EH (cell line): ENCODE measurements at places on chromosomes 7 and 10.

DNA sequence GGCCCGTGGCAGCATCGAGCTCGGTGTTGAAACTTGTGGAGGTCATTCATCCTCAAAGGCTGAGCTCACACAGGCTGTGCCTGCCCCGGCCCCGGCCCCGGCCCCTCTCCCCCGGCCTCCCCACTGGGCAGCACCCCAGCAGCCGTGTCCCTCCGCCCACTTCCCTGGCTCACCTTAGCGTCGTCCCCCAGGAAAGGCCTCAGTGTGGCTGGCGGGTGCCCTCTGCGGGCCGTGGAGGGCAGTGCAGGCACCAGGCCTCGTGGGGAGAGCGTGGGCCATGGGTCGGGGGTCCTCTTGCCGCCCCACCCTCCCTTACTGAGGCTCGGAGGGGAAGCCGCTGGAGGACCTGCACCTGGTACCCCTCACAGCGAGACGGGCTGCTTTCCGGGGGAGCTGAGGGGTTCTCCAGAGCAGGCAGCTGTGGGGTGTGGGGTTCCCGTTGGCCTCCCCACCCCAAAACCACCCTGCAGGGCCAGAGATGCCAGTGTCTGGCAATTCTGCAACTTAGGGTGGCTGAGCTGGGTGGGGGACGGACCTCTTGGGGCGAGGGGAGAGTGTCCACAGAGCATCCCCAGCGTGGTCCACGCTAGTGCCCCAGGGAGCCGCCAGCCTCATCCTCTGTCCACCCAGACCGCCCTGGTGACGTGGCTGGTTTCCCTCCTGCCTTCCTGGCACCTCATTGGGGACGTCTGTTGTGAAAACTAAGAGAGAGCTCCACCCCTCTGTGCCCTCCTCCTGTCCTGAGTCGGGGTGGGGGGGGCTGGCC lies 44.2 kb upstream of the DPYSL4 start:
- peak; percentile 56 for DNase-seq

- DNase-seq, result no peak
These were observed 753.2 kb downstream of the GRID1 start for GRCh38 chr10:85613391-85613790.

DNA sequence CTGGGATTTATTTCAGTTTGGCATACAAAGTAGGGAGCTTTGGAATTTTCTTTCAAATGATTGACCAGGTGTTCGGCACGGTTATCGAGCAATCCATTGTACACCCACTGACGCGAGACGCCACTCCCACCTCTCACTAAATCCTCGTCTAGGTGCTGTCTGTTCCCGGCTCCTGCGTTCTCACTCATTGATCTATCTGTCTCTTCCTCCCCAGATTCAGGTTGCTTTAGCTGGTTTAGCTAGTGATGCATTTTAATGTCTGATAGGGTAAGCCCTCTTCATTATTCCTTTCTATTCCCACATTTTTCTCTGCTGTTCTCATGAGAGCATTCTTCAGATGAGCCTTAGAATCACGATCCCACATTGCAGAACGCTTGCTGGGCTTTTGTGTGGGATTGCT lies 91.7 kb downstream of the ELFN1 start:
- no peak for DNase-seq

DNA sequence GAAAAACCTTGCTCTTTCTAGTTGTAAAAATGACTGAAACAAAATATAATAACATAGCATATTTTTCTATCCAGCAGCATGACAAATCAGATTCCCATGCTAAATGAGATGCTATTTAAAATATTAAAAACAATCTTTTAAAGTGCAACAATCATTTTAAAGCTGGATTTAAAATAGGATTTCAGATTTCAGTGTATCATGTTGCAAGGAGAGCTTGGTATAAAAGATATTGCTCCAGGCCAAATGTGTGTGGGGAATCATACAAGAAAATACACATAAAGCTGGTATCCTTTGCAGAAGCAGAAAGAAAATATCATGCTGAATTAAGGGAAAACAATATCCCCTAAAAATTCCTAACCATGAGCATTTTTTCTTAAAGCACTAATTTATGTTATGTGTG lies 42.2 kb downstream of the SLC13A1 start:
- DNase-seq, result no peak

DNA sequence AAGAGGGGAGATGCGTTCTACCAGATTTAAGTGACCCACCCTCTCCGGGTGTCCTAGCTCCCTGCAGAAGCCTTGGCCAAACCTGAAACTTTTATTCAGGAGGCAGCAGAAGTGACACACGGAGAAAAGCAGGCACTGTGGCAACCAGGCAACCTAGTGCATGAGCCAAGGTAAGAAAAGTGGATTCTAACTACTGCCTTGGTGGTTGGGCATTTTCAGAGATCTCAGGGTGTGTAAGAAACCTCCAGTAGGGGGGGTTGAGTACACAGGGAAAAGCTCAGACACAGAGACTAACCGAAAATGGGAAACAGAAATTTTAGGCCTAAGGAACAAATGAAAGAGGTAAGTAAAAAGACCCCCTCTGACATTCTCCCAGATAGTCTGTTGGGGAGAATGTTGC lies 645.7 kb downstream of the ANKRD7 start:
- no peak for DNase-seq

DNA sequence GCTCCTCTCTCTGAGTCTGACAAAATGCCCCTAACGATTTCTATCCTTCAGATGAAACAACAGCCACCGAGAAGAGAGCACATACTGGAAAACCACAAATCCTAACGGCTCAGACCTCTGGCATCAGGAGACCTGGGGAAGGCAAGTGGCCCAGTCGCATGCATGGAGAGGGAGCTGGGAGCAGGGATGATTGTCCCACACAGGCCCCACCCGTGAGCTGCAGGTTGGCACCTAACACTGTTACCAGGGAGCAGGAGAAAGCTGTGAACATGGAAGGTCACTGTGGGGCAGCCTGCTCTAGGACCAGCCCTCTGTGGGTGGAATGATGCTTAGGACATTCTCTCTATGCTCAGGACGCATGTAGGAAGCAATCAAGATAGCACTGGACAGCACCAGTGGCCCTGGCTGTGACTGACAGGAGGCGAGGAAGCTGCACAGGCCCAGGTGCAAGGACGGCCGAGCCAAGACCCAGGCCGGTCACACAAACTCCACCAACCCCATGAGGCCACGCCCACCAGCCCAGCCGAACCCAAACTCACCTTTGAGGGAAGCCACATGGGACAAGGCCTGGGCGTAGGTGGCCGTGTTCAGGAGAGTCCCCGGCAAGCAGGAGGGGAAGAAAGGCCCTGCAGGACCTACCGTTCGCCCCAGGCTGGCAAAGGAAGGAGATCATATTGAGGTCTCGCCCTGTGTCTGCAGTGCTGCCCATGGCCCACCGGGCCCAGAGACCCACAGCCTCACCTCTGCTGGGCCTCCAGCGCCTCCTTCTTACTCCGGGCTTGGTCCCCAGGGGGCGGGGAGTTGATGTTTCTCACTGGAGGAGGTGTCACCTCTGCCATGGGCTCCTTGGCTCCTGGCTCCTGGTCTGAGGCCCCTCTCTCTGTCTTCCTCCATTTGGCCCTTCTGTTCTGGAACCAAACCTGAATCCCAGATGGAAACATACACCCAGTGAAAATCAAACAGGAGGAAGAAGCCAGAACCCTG lies 9.7 kb downstream of the DRGX start:
- DNase-seq, result peak; percentile 7

DNA sequence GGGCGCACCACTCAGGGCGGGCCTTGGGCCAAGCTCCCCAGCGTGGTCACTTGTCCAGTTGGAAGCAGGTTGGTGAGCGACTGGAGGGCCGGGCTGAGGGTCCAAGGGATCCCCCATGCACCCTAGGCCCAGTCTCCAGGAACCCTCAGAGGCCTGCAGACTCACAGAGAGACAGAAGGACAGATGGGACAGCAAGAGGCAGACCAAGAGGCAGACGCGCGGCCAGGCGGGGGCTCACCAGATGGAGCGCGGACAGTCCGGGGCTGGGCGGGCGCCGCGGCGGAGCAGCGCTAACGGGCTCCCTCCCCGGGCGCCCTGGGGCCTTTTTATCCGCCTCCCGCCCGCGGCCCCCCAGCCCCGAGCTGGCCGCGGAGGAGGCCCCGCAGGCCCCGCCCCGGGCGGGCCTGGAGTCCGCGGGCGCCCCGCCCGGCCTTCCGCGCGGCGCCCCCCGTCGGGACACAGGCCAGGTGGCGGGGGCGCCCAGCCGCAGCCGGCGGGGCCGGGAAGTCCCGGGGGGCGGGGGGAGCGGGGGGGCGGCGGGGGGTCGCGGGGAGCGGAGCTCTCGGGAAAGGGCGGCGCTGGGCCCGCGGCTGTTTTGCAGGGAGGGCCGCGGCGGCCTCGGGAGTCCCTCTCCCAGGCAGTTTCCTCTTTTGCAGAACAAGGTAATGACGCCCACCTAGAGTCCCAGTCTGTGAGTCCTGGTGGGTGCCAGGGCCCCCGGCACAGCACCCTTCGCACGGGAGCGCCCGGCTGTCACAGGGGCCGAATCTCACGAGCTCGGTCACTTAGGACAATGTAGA lies at the start of gene LOXL4:
LOXL4 (minus strand) TSS at position 301 of the 800 bp plus-strand sequence. CDS start 5,175 bp downstream, outside the sequence.
- peak; percentile 50 for DNase-seq

DNA sequence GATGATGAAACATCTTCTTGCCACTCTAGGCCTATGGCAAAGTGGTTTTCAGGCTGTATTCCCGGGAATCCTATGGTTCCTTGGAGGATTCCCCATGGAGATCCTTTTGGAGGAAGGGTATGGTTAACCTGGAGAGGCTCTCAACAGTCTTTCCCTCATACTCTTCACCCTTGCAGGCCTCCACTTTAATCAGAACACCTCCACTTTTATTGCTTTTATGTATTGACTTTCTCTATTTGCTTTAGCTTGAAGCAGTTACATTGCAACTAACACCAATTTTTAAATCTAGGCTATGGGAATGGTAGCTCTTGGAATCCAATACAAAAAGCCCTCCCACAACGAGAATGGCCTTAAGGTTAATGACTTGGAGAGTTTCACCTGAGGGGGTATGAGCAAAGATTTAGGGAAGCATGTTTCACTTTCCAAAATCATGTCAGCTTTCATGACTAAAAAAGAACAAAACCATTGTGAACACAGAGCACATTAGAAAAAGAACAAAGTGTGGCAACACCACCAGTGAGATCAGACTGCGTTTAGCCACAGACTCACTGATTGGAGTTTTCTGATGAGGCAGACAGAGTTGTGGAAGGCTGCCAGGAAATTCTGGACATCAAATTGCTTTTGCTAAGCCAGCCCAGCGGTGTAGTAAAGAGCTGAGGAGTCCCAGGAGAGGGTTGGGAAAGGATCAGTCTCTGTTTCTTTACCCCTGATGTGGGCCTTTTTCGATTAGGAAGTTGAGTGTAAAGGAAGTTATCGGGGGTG lies 130.4 kb upstream of the BMPER start:
- peak; percentile 39 for DNase-seq
